NCI-H460 (cell line): ENCODE measurements at places on chromosomes 7 and 10.
A peak's percentile ranks its signal among the peaks of the same experiment; 100 is the strongest.

- no peak for DNase-seq
Observed at GRCh38 chr7:98785929-98786571, 83.8 kb downstream of the TMEM130 start.

- no peak for DNase-seq
Observed at GRCh38 chr7:12397671-12398070, 6.0 kb downstream of the VWDE start.

GRCh38 chr10:72242675-72243074, 26.6 kb upstream of the ASCC1 start:
- DNase-seq, result no peak

GRCh38 chr10:103069453-103070331, 123.4 kb downstream of the NT5C2 start:
- peak; percentile 38 for DNase-seq

DNA sequence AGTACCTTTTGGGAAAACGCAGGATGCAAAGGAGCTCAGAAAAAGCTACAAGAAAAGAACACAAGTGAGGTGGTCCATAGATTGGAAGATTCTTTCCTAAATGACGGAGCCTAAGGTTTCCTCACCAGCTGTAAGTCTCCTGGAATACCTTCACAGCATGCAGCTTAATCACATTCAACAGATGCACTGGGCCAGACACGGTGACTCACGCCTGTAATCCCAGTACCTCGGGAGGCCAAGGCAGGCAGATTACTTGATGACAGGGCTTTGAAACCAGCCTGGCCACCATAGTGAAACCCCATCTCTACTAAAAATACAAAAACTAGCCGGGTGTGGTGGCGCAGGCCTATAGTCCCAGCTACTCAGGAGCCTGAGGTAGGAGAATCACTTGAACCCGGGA, 228.7 kb downstream of the FRMD4A start:
- no peak for DNase-seq

GRCh38 chr10:31467791-31468535, 148.9 kb downstream of the ZEB1 start:
- DNase-seq, result no peak

GRCh38 chr10:10722422-10722821, 295.2 kb upstream of the CELF2 start:
- DNase-seq, result no peak

DNA sequence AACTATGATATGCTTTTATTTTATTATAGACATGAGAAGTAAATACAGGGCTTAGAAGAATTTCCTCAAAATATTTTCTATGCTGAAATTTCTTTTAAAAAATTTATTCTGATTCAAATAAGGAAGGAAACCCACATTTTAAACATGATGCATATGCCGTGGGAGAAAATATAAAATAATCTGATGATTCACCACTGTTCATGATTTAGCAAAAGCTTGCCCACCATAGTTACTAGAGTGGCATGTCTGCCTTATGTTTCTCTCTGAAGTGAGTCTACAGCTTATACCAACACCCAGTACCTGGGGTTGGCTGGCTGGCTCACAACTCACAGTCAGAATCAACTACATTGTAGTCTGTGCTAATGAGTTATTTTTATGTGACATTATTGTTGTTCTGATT, 102.0 kb downstream of the GNAI1 start:
- DNase-seq, result no peak

DNA sequence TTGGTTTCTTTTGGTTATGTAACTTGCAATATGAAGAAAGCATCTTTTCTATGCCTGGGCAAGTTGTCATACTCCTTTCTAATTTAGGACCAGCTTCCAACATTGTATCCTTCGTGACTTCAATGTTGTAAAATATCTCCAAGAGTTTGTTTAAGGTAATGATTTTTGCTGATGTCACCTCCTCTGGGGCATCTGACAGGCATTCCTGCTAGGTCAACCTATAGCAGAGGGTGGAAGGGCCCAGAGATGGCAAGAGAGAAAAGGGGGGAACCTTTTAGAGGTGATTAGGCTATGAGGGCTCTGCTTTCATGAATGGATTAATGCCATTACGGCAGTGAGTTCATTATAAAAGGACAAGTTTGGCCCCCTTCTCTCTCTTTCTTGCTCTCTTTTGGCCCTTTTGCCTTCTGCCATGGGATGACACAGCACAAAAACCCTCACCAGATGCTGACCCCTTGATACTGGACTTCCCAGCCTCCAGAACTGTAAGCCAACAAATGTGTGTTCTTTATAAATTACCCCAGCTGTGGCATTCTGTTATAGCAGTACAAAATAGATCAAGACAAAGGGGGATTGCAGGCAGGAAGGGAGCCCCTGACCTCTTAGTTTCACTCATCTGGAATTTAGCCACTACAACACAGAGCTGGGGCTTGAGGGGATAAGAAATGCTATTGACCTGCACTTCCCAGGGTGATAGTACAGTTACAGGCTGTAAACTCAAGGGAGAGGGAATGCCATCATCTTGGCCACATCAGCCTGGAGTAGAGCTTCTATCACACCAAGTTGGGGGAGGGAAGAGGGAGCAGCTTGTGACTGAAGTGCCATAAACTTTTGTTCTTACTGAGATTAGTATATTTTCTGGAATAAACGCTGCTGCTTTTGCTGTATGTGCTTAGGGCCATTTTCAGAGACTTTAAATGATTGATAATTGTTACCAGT, 195.9 kb downstream of the CFTR start:
- no peak for DNase-seq

- no peak for DNase-seq
Observed at GRCh38 chr10:71290806-71291527, 28.1 kb upstream of the SLC29A3 start.

GRCh38 chr7:90216080-90216674, 4.6 kb downstream of the STEAP2 start:
- no peak for DNase-seq

DNA sequence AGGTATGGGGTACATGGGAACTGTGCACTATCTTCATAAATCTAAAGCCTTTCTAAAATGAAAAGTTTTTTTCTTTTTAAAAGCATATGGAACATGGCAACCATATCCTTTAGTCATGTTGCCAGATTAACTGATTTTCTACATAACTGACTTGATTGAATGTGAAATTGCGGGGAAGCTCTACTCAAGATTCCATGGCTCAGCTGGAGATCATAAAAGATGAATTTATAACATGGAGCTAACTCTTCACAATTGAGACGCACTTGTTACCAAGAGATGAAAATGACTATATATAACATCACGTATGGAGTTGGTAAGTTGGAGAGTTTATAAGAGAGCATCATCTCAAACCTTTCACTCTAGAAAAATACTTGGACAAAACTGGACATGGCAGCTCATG, 190.2 kb upstream of the MYO3A start:
- no peak for DNase-seq

GRCh38 chr7:48759431-48760080, 164.8 kb upstream of the CDC14C start:
- no peak for DNase-seq

GRCh38 chr7:117205873-117206272, 117.0 kb downstream of the WNT2 start:
- no peak for DNase-seq

GRCh38 chr10:29559996-29560395, 74.8 kb downstream of the SVIL start:
- DNase-seq, result no peak

DNA sequence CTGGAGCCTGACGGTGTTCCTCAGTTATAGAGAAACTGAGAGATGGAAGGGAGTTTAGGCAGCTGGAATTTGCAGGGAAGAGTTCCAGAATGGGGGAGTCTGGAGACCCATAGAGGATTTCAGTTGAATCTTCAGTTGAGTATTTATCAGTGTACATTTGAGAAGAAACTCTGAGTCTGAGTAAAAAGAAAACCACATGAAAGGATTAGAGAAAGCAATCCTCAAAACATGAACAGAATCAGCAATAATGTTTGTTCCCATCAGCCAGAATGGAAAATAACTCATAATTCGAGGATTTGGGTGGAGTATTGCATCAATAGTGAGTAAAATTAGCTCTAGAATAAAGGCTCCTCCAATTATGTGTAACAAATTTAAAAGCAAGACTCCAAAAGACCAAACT, 130.0 kb upstream of the AHR start:
- no peak for DNase-seq

DNA sequence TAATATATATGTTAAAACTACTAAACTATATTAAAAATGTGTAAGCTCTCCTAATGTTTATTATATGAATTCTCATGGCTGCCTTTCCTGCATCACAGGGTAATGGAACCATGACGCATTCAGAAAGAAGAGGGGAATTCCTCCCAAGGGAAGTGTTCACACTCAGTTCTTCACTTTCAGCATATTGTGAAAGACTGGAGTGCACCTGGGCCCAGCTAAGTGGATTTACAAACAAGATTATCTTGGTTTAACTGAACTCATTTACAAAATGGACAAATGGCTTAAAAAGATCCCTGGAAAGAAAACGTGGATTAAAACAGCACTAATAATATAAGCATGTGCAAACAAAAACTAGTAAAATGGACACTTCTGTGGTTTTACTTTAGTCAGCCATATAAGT, 149.8 kb downstream of the DOCK4 start:
- no peak for DNase-seq

DNA sequence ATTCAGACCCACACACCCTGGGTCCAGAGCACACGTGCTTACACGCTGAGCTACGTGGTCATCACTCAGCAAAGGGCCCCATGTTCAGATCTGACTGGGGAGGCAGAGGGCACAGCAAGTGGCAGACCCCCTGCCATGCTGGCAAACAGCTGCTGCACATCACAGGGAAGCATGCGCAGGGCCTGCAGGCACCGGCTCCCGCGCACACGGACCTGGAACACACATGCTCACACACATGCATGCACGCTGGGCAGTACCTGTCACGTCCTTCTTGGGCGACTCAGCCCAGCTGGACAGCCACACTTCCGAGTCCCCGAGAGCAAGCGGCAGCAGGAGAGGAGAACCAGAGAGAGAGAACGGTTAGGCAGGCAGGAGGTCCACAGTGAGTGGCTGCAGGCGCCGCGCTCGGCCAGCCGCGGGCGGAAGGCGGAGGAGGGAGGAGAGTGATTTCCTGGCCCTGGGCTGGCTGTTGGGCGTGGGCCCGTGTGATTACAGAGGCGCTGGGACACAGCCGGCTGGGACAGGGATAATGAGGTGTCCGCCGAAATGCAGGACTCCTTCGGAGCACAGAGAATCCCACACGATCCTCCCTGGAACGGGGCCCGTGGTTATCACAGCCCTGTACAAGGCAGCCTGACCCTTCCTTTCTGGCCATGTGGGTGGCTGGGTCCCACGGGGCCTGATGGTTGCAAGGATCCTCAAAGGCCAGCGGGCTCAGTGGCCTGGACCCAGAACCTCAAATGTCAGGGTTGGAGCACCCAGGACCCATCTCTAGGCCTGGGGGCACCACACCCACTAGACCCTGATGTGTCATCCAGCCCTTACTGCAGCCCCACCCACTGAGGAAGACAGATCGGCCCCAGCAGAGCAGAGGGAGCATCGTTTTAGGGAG, 175.1 kb downstream of the NEURL1 start:
- DNase-seq, result peak; percentile 18

DNA sequence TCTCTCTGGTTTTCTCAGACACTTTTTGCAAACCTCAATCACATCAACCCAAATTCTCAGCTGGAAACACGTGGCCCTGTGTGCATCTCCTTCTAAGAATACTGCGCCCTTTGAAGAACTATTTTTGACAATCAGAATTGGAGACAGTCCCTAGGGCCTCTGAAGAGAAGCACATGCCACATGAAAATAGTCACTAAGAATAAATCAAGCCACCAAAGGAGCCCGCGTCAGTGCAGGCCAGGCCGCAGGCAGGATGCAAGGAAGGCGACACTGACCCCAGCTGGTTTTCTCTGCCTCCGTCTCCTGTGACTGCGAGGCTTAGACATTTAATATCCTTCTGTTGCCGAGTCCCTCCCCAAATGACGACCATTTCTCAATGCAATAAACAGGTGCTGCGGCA, 88.0 kb upstream of the ADAM12 start:
- no peak for DNase-seq

- no peak for DNase-seq
Observed at GRCh38 chr7:19871102-19871501, 97.7 kb upstream of the TMEM196 start.

DNA sequence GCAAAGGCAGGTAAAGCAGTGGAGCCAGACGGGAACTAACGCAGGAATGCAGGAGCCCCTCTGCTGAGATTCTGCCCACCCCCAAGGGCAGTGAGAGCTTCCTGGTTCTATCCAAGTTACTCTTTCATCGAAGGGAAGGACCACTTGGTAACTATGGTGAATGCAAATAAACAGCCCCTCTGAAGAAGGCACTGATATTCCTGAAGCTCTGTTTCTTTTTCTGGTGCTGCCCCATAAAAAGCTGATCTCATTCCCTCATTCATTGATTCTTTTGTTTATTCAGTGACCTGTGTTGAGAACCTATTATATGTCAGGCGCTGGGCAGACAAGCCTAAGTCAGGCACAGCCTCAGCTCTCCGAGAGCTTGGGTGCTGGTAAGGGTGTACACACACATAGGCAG, 217.3 kb downstream of the SNX10 start:
- DNase-seq, result no peak

DNA sequence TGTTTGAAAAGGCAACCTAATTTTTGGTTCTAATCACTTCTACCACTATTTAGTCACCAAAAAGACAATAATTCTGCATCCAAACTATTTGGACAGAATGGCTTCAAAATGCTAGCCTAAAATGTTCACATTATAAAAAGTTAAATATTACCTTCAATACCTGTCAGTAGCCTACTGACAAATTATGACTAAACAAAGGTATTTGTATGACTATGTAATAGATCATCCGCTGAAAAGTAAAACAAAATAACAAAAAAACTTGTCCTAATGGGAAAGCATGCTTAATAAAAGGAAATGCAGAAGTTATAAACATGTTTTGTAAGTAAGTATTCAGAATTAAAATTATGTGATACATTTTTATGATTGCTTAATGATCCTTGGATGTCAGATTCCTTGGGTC, 36.6 kb downstream of the CD36 start:
- no peak for DNase-seq

DNA sequence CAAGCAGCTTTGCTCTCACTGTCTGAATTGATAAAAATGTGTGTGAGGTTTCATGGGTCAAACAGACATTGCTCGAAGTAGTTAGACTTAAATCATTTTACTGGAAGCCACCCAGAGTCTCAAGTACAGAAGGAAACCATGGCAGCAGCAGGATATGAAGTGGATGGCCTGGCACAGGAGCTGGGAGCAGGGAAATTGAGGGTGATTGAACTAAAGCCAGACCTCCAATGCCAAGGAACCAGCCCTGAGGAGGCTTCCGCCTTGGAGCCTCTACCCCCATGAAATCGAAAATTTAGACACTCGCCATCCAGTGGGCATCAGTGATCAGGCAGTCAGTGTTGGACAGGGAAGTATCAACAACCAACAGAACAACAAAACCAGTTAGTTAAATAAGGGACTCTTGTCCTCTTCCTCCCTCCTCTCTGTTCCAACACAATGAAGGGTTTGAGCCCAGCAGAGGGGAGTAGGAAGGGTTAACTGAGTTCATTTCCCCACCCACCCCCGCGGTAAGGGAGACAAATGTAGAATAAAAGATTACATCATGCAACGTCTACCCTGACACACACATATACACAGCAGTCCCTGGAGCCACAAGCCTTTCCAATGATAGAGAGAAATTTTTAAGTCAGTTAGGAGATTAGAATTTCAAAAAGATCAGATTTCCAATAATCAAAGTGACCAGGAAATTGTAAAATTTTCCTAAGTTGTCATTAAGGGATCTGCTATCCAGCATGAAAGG, 156.3 kb downstream of the SLC16A9 start:
- DNase-seq, result no peak

- DNase-seq, result no peak
Observed at GRCh38 chr10:79482741-79483140, 29.6 kb upstream of the EIF5AL1 start.

- DNase-seq, result no peak
Observed at GRCh38 chr10:66591865-66592264, 334.0 kb upstream of the LRRTM3 start.

- no peak for DNase-seq
Observed at GRCh38 chr7:122468945-122469344, 164.4 kb upstream of the FEZF1 start.
